ENCODE measurements at places on chromosomes 6 and 20.

GRCh38 chr20:45358282-45359068 lies 4.5 kb upstream of the SYS1 start:
- no peak for DNase-seq

- DNase-seq = no peak
These were observed 76.5 kb downstream of the LYRM4 start for GRCh38 chr6:5184218-5184617.

DNA sequence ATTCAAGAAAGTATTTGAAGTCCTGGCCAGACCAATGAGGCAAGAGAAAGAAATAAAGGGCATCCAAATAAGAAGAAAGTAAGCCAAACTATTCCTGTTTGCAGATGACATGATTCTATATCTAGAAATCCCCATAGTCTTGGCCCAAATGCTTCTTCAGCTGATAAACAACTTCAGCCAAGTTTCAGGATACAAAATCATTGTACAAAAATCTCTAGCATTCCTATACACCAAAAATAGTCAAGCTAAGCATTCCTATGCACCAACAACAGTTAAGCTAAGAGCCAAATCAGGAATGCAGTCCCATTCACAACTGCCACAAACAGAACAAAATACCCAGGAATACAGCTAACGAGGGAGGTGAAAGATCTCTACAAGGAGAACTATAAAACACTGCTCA lies 60.1 kb upstream of the PHIP start:
- no peak for DNase-seq

GRCh38 chr20:21125072-21125848 lies 622 bp upstream of the KIZ start:
- no peak for DNase-seq

GRCh38 chr6:38114976-38115625 lies 295.6 kb downstream of the ZFAND3 start:
- no peak for DNase-seq

GRCh38 chr6:149861603-149862423 lies 2.3 kb downstream of the LRP11 start:
- DNase-seq = no peak

- DNase-seq = no peak
These were observed 21.4 kb upstream of the PI16 start for GRCh38 chr6:36933102-36933501.

GRCh38 chr6:47174502-47175023 lies 132.4 kb upstream of the ADGRF1 start:
- DNase-seq = no peak

DNA sequence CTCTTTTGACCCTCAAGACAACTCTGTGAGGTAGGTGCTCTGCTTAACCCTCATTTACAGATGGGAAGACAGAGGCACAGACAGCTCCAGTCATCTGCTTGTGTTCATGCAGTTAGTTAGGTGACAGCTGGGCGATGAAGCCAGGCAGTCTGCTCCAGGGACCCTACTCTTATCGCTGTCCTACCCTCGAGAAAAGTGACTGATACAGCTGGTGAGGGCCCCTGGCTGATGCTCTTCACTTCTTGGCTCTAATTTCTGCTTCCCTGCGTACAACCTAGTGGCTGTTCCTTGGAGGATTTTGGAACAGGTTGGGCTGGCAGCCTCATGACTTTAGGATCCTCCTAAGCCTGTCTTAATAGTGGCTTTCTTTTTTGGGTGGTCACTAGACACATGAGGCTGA lies 9.1 kb upstream of the TJAP1 start:
- no peak for DNase-seq

DNA sequence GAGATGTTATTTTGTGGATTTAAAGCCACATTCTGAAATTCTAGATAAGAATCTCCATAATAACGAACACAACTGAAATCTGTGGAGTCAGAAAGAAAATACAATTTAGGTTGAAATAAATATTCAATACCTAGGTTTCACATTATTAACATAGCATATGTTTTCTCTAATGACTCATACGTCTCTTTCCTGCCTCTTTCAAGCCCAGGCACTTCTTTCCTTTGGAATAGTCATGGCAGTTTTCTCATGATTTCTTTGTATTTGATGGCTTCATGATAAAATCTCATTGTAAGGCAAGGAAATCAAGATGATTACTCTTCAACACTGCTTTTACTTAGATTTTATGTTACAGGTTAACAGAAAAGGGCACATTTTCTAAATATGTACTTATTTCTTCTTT lies 803.7 kb downstream of the PHF3 start:
- DNase-seq = no peak

- no peak for DNase-seq
These were observed 46.2 kb downstream of the PREX1 start for GRCh38 chr20:48781634-48782033.

All from stimulated activated CD8-positive, alpha-beta memory T cell treated with anti-CD3 and anti-CD28 coated beads, Interleukin-7, amount 100 ng/mL, for 24 hours (primary cell).